ENCODE measurements at places on chromosomes 3 and 15.

- no peak for DNase-seq
Measured at GRCh38 chr15:70240082-70240481, 142.4 kb upstream of the TLE3 start.

GRCh38 chr3:7977245-7978086 is 524.2 kb upstream of the LMCD1 start:
- no peak for DNase-seq

- DNase-seq, result peak; percentile 29
Measured at GRCh38 chr3:177597311-177598096, 400.2 kb upstream of the TBL1XR1 start.

DNA sequence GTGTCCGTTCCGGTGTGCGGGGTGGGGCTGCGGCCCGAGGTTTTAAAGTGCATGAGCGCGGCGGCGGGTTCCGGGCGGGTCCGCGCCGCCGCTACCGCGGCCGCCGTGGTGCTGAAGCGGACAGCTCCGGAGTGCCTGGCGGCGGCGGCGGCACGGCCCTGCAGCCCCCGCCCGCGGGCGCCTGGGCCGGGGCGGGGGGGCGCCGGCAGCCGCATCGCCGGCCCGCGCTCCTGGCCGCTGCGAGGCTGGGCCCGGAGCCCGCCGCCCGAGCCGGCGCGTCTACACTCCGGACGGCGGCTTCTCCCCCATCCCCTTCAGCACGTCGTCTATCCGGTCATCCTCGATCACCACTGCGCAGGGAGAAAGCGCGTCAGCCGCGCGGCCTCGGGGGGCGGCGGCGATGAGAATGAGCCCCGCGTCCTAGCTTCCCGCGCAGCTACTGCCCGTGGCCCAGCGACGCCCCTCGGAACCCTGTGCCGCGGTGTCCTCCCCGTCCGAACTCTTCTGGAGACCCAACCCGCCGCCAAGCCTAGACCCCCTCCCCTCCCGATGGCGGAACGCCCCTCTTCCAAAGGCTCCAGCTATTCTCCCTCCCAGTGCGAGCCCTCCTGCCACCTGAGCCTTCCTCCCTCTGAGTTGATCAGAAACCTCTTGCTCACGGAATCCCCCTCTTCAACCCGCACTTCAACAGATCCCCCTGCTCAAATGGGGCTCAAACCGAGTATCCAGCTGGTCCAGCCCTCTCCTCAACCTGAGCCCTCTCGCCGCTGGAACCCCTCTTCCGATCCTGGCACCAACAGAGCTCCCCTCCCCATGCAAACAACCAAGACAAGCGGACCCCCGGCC is 1.3 kb downstream of the CAMK2N2 start:
- DNase-seq, result no peak

DNA sequence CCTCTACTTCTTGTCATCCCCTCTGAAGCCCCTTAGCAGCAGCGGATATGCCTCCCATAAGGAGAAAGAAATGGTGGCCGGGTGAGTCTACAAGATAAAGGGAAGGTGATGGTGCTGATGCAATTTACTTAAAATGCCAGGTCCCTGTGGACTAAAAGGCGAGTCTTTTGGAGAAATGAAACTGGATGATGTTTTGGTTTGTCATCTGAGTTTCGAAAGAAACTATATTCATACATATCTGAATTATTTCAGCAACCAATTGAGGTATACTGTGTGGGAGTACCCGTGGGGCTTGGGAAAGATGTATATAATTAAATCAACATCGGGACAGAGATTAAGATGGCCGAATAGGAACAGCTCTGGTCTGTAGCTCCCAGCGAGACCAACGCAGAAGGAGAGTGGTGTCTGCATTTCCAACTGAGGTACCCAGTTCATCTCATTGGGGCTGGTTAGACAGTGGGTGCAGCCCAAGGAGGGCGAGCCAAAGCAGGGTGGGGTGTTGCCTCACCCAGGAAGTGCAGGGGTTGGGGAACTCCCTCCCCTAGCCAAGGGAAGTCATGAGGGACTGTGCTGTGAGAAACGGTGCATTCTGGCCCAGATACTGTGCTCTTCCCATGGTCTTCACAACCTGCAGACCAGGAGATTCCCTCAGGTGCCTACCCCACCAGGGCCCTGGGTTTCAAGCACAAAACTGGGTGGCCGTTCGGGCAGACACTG is 210.6 kb upstream of the CHRM5 start:
- DNase-seq, result no peak

- no peak for DNase-seq
Measured at GRCh38 chr15:42716125-42716524, 20.8 kb downstream of the CDAN1 start.

DNA sequence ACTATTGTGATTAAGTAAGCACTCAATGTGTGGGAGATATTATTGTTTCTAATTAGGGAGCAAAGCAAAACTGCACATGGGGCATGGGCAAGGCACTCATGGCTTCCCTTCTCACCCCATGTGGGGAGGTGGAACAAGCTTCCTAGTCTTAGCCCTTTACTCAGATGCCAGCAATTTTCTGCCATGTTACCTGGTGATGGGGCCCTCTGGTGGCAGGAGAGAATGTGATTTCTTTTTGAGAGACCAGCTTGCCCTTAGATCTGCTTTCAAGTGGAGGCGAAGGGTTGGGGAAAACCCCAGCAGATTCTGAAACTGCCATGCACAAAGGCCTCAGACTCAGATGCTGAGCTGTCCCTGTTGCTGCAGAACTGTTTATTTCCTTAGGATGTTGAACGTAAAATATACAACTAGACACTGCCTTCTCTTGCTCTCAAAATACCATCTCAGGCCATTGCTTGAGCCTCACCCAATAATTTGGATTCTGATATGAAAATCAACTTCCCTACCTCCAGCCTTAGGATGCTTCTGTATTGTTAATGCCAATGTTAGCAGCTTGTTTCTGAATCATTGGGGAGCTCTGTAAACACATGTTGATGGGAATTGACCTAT is 130.2 kb upstream of the TPRG1 start:
- DNase-seq, result peak; percentile 21

- DNase-seq, result no peak
Measured at GRCh38 chr3:119967353-119968006, 126.8 kb downstream of the GSK3B start.

DNA sequence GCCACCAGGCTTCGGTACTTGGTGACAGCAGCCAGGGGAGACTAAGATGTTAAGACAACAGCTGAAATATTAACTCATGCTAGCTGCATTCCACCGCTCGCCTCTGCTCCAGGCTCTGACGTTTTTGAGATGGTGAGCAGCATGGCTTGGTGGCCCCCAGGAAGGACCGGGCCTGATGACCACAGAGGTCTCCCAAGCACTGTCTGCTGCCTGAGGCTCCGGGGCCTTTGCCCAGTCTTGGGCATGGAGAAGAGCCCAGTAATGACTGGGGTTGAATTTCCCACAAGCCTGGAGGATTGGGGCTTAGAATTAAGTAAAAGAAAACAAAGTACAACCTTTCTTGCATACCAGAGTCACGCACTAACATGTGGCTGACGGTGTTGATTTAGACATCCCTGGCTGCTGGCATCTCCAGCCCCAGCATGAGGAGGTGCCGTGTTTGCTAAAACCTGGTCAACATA is 243.6 kb upstream of the LYSMD4 start:
- DNase-seq, result no peak

All from NCI-H1694 (cell line).